NCI-H460 (cell line): ENCODE measurements at places on chromosomes 6 and 20.

- no peak for DNase-seq
Measured at GRCh38 chr6:14068133-14068532, 49.4 kb upstream of the CD83 start.

DNA sequence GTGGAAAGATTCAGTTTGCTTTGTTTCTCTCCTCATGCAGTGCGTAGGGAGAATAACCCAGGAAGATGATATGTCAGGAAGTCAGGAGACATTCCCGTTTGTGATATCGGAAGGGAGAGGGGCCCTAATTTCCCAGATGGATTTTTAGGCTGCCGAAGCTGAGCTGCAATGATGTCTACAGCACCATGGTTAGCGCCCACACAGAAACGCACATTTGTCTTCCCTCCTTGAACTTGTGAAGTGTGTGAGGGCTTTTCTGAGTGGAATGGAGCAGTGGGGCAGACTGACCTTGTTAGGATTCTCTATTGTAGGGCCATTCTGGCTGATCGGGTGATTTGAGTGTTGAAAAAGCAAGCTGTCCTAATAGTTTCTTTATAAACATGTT, 191.3 kb upstream of the ARG1 start:
- no peak for DNase-seq

DNA sequence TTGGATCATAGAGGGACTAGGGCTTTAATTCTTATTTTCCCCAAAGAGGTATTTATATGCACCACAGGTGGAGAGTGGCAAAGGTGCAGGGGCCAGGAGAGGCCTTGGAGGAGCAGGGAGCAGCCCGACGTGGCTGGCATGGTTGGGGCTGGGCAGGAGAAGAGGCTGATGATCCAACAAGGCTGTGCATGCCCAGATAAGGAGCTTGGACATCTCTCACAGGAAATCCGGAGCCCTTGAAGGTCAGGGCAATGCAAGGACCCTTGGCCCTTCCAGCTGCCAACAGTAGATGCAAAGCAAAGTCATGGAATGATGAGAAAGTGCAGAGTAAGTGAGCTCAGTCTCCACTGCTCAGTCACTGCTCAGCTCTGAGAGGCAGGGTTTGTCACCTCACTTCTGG, 39.9 kb upstream of the SIRT5 start:
- DNase-seq: no peak

GRCh38 chr6:8556370-8557013, 121.1 kb upstream of the SLC35B3 start:
- peak; percentile 86 for DNase-seq

DNA sequence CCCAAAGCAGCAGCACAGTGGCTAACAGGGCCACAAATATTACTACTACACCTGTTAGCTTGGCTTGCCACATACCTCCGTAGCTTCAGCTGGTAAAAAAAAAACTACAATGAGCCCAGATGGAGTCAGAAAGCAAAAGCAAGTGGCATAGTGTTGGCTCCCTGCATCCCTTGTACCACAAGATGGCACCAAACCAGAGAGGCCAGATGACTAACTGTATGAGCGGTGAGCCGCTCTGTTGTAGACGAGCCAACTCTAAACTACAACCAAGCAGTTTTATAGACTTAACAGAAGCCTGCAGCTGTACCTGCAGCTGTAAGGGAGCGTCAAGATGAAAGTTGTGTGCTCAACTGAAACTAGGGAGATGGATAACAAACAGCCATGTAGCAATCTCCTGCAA, 84.5 kb upstream of the MCHR2 start:
- DNase-seq: peak; percentile 4

GRCh38 chr20:32535316-32535952, 49.7 kb downstream of the NOL4L start:
- DNase-seq: no peak

DNA sequence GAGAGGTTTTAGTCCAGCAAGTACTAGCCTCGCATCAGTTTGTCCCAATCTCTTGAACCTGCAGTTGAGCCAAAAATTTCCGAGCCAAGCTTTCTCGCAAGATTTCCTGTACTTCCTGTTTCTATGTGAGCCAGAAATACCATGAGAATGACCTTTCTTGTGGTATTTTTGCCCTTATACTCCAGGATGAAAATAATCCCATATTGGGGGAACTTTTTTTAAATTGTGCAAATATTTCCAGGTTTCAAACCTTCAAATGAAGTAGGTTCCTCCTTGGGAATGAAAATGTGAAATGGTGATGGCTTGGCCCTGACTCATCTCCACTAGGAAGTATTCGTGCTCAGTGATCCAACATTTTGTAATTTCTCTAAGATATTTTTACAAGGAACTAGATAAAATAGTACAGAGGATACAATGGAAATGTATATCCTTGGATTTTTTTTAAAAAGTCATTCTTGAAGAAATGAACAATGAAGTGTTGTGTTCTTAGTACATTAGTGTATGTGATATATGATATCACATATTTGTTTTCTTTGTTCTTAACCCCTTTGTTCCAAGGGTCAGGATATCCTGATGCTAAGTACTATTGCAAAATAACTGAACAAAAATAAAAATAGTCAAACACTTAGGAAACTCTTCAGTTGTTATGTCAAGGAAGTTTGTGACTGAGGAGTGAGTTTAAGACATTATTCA, 184.0 kb downstream of the PDE7B start:
- DNase-seq: no peak

- DNase-seq: no peak
Measured at GRCh38 chr6:39852324-39852723, 60.1 kb downstream of the DAAM2 start.

- DNase-seq: no peak
Measured at GRCh38 chr20:35285806-35286076, 1.2 kb upstream of the EIF6 start.

GRCh38 chr6:152642578-152643375, 5.6 kb upstream of the SYNE1 start:
- DNase-seq: peak; percentile 45
